COLO829 (cell line): ENCODE measurements at places on chromosomes 4 and X.

DNA sequence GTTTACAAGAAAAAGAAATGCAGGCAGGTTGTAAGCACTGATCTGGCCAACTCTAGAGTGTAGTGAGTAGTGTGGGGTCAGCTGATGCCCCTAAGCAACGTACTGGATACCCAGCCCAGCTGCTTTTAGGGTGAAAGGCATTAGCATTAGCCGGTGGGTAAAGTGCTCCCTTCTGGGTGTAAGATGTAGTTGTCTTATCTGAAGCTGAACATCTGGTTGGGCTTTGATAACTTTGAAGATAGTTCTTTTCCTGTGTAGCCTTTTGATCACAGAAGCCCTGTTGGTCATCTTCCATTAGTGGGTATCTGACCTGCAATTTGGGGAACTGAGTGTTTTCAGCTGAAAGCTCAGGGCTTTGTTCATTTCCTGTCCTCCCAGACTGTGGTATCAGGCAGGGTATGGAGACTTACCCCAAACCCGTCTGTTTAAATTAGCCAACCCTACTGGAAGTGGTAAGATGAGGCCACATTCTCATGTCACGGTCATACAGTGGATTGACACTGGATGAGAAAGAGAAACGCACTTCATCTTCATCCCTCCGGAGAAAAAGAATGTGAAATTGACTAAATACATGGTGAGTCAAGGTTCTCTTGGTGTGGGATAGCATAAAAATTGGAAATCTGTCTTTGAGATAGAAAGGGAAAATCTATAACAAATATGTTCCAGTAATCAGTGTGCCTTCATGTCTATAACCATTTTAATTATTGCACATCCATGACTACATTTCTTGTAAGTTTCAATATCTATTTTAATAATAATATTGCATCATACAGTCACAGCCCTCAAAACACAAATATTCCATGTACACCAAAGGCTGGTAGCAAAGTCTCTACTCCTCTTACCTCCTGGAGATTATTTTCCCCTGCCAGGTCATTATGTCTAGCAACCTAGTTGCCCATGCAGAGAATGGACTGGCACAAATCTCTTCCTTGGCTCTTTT, 8.7 kb downstream of the RHOH start:
- DNase-seq: no peak

GRCh38 chrX:10028283-10029104, 61.3 kb downstream of the CLDN34 start:
- DNase-seq: no peak

DNA sequence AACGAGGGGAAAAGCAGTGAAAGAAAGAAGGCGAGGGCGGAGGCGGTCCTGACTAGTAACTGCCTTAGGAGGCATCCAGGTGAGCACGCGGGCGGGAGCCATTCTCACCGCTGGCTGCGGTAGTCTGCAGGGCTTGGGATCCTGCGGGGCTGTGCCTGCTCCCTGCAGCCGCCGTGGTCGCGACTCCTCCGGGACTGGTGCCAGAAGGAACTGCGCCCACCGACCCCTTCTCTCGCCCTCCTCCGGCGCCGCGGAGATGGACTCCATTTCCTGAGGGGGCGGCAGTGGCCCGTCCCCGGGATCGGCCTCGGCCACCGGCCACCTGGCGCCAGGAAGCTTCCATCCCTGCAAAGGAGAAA, 543 bp downstream of the NFXL1 start:
- no peak for DNase-seq

GRCh38 chr4:146054676-146055075, 116.1 kb upstream of the ZNF827 start:
- no peak for DNase-seq

GRCh38 chrX:134548257-134549201, 88.6 kb downstream of the HPRT1 start:
- no peak for DNase-seq

DNA sequence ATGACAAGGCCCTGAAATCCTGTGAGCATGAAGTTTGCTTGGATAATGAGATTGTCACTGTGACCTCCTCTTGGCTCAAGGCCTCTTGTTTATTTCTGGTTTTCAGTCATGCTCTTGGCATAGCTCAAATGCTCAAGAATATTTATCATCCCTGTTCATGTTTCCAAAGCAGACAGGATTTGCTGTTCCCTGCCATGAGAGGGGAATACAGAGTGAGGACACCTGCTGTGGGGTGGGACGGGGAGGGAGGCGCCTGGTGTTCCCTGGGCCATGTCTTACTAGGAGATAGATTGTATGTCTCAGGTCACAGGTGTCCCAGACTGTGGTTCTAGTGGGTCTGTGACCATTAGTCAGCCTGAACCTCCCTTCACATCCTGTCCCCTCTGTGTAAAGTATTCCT, 34.9 kb upstream of the SH3RF1 start:
- no peak for DNase-seq

DNA sequence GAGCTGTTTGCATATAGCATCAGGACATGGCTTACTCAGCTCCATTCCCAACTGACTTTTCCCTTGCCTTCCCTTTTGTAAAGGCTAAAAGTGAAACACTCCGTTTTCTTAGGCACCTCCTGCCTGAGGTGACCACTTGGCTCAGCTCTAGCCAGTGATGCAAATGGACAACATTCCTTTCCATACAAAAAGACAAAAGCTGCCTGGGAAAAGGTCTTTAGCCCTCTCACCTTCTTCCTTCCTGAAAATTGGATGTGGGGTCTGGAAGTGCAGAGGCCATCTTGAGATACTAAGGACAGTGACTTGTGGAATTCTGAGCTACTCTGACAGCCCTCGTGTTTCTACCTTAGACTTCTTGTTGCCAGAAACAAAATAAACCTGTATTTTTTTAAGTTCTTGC, 27.7 kb upstream of the SFRP2 start:
- no peak for DNase-seq

DNA sequence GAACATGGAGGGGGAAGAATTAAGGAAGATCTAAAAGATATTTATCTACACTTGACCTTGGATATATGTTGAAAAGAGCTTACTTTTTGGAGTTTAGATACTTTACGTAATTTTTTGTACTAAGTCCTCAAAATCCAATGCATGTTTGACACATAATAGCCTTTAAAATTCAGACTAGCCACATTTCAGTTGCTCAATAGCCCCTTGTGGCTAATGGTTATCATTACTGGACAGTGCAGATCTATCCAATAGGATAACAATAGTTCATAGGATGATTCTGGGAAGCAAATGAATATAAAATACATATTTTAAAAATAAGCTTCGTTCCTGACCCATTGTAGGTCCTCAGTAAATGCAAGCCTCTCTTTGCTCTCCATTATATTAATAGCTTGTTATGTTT, 13.8 kb downstream of the AP1AR start:
- no peak for DNase-seq

GRCh38 chrX:132207996-132208395, 11.3 kb downstream of the RAP2C start:
- no peak for DNase-seq

- DNase-seq: no peak
These were observed 4.3 kb upstream of the SH3BP2 start for GRCh38 chr4:2788532-2789103.

DNA sequence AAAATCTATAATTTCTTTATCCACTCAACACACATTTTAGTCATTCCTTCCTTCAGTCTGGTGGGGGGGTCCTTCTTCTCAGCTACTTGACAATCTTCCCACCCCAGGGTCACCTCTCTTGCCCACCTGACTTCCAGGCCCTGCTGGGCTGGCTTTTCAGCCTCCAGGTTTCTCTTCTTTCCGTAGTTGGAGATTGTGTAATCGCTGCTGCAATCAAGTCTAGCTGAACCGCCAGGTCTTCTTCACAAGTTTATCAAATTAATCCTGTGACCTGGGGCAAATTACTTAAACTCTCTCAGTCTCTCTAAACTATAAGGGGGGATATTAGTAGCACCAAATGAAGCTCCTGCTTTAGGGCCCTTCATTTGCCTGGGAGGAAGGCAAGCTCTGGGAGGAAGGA, 102.9 kb upstream of the TNIP3 start:
- DNase-seq: no peak

DNA sequence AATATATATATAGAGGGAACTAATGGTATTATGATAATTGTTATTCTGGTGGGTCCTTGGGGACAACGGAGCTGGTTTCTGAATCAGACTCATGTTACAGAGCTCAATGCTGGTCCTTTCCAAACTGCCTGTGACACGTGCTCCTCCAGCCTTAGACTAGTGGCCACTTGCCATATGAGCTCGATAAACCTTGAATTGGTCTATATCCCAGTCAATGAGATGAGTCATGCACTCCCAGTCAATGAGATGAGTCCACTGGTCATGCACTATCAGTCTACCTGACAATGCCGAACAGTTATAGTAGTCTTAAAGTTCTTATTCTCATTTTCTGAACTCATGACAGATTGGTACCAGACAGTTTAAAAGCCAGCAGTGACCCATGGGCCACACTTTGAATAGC, 325.2 kb downstream of the LDB2 start:
- no peak for DNase-seq

DNA sequence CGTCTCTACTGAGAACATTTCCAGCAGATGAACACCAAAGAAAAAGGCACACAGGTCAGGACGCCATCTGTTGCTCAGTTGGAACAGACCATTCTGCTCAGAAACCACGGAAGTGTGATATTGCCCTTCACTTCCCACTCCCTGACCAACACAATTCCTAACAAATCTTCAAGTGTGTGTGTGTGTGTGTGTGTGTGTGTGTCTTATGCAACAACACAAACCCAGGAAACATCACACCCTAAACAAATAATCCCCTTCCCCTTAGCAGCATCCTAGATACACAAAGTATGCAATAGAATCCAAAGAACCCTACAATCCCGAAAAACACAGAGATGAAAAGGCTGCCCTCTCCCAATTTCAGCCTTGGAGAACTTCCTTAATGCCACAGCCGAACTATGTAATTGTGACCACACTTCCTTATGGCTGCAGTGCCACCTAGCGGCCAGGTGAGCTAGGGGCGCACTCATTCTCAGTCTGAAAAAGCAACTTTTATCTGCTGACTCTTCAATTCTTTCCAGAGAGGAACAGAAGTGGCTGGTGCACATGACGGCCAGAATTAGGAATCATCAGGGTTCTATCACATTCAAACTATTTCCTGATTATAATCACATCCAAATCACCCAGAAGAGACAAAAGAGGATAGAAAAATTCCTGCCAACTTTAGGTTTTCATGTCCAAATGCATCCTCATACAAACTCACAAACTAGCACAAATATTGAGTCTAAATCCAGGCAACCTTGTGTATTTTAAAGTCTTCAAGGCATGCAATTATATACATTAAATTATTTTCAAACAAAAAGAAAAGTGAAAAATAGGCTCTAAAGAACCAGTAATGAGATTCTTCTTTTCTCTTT, 164.9 kb downstream of the DHX15 start:
- DNase-seq: peak; percentile 54

GRCh38 chr4:20318909-20319277, 67.2 kb downstream of the SLIT2 start:
- DNase-seq: no peak

GRCh38 chr4:110612631-110613269, 10.1 kb downstream of the PITX2 start:
- no peak for DNase-seq

GRCh38 chr4:135185256-135185655, 983.7 kb upstream of the PABPC4L start:
- DNase-seq: no peak

DNA sequence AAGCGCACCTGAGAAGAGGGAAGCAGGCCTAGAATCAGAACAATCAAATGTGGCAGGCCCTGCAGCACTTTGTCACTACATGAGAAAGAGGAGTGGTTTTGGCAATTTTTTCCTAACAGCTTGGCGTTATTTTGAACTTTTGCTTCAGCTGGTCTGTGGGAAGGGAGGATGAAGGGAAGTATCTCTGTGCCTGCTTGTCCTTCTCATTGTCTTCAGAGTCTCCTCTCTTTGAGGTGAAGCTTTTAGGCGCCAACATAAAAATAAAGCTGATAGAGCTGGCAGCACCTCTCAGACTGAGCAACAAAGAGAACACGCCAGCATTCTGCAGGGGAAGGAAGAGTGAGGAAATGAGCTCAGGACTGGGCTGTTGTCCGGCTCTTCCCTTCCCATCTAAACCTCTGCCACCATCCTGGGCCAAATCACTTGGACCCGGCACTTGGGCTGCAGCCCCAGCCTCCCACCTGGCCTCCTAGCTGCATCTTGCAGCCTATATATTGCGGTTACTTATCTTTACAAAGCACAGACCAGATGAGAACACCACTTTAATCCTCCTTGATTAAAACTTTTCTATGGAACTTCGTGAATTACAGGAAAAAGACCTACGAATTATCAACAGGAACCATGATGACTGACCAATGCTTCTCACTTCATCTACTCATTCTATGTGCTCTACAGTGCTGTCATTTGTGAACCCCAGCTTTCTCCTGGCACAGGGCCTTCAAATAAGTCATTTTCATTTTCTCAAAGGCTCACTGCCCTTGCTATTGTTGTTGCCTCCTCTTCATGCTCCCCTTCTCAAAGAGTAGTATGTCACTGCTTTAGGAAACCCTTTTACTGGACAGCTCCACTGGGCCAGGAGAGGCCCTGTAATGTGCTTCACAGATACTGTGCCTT, 476.4 kb upstream of the HS3ST1 start:
- no peak for DNase-seq

DNA sequence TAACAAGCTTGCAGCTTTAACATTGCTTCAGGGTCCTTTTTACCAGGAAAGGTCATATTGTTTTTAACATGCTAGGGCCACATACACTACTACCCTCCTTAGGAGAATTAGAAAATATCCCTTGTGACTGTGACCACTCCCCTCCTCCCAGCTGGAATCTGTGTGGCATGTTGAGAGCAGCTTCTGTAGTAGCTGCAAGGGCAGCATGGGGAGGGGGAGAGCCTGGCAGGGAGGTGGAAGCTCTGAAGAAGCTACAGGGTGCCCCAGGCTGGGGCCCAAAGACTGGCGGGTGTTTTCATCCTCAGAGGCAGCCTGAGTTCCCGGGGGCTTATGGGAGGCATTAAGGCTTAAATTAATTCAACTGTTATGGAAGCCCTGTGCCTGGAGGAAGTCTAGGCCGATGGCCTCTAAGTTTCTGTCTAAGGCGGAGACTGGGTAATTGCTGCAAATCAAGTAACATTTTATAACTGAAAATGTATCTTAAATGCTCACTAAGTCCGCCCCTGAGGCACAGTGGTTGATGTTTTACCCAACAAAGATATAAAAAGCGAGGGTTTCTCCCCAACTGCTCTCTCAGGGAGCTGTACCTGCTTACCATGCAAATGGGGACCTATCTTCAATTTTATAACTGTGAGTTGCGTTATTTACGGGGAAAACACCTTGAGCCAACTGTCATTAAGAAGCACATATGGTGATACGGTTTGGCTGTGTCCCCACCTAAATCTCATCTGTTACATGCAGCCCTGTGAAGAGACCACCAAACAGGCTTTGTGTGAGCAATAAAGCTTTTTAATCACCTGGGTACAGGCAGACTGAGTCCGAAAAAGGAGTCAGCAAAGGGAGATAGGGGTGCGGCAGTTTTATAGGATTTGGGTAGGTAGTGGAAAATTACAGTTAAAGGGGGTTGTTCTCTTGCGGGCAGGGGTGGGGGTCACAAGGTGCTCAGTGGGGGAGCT, 37.4 kb upstream of the STS start:
- DNase-seq: no peak

DNA sequence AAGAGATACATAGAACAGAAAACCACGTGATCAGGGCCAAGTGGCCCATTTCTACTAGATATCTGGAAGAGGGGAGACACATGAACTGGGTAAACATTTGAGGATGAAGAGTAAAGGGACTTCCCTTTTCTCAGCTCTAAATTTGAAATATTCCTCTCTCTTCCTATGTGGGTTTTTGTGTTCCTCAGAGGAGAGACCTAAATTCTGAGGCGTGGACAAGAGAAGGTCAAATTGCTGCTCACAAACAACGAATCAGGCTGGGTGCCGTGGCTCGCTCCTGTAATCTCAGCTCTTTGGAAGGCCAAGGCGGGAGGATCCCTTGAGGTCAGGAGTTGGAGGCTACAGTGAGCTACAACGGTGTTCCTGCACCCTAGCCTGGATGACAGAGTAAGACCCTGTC, 216.0 kb downstream of the PTTG2 start:
- no peak for DNase-seq
